ENCODE measurements at places on chromosomes 5 and 9. TPM values are rescaled to one million over a fixed set of nuclear protein-coding genes. Genes with fewer than 3 reads are reported as not detected.

Gene PAEP
- not detected for total RNA-seq

Gene SLC25A2
- total RNA-seq = 0.72 TPM

Gene SHOC1
- 0.09 TPM for total RNA-seq

Gene IFNA2
- total RNA-seq = not detected

Gene TMEM8B
- 2.8 TPM for total RNA-seq

Gene ZNF483
- 2.6 TPM for total RNA-seq

Gene COL15A1
- 25.1 TPM for total RNA-seq

Gene CARTPT
- total RNA-seq = not detected

Gene LHX6
- total RNA-seq = not detected

Gene GFRA3
- not detected for total RNA-seq

Gene PCDHB9
- 0.41 TPM for total RNA-seq

Gene ZFP2
- 2.7 TPM for total RNA-seq

Gene PIGO
- 8.9 TPM for total RNA-seq

Gene VAV2
- total RNA-seq = 10.9 TPM

Gene NCS1
- 10.7 TPM for total RNA-seq

Gene SLC22A4
- 3.4 TPM for total RNA-seq

Gene IL12B
- total RNA-seq = not detected

Gene PCDHA2
- 0.09 TPM for total RNA-seq

Gene PCDHB7
- total RNA-seq = 0.63 TPM

Gene DOCK8
- 0.18 TPM for total RNA-seq

Gene PCDHB12
- 0.18 TPM for total RNA-seq

Gene F2RL1
- 3.1 TPM for total RNA-seq

Gene PCDHGA7
- total RNA-seq = 8.4 TPM

Gene MAN2A1
- total RNA-seq = 62.3 TPM

Gene TRIM7
- total RNA-seq = 0.74 TPM

Gene MORN5
- total RNA-seq = not detected

Gene DRD1
- total RNA-seq = 0.18 TPM

Gene ISOC1
- 6.6 TPM for total RNA-seq

Gene PRRX2
- 36.1 TPM for total RNA-seq

Gene MIER3
- total RNA-seq = 31.0 TPM
